ENCODE measurements at places on chromosomes 6 and 20.

DNA sequence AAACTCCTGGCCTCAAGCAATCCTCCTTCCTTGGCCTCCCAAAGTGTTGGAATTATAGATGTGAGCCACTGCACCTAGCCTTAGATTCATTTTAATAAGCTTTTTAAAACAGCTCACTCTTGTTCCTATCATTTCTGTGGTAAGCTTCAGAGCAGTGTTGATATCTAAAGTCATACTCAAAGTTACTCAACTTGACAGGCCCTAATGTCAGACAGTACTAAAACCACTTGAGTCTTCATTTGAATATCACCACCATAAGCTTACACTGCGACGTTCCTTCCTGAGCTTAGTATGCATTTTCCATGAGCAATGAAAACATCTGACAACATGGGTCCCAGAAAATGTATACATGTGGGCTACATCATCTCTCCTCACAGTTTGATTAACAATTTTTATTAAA, 6.0 kb downstream of the FUCA2 start:
- no peak for DNase-seq

DNA sequence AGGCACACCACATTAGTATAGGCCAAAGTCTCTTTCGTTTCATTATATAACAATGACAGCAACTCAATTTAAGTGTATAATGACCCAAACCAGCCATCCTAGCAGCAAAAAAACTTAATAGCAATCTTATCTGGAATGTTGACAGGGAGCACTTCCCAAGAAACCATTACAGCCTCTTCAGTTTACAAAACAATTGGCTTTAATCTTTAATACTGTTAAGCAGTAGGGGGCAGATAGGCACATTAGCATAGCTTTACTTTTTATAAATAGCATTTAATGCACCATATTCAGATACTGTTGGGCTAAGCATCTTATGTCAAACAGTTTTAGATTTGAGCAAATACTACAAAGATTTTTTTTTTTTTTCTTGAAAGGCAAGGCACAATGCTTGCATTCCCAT, 193.3 kb upstream of the MAP3K7 start:
- no peak for DNase-seq

GRCh38 chr6:41071501-41071922, 644 bp downstream of the OARD1 start:
- no peak for DNase-seq

DNA sequence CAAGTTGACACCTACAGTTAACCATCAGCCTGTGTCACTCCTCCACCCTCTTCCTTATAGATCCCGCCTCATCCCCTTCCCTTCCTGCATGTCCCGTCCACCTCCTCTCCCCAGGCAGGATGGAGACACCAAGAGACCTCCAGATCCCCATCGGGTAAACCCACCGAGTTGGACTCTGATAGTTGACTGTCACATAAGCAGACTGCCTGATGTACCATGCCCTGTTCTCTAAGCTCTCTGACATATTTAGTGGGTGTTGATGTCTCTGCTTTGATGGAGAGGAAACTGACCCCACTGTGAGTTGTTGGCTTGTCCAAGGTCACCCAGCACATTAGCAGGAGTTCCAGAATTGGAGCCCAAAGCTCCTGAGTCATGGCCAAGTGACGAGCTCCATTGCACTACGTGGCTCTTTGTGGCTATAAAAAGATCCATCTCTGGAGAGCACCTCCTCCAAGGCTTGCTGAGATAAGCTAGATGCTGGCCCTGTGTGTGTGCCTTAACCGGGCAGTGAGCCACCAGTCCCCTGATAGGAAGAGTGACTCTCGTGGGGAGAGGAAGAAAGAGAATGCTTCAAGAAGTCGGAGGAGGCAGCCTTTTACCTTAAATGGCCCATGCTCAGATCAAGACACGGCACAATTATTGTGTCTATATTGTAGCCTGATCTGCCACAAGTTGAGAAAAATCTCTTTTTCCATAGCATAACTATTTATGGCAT, 236.0 kb upstream of the ECI2 start:
- DNase-seq: no peak

DNA sequence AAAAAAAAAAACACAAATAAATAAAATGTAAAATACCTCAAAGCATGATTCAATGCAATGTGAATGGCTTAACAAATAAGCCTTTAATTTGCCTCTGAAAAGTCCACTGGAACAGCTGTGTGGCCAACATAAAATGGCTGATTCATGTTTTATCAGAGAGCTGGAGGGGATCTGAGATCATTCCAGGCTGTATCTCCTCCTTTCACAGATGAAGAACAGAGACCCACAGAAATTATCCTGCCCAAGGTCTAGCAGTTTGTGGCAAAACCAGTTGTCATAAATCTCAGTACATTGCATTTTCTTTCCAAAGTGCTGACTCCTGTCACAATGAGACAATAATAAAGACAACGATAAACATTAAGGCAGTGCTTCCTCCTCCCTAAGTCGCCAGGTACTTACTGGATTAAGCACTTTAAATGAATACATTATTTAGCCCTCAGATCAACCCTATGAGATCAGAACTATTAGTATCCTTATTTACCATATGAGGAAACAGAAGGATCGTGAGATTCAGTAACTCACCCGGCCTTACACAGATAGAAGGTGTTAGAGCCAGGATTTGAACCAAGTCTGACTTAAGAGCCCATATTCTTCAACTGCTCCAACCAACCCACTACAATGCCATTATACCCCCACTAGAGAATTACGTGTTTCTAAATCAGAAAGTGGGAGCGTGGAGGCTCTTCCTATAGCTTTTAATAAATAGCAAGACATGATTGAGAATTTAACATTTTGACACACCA, 118.3 kb downstream of the KIF13A start:
- DNase-seq: no peak

DNA sequence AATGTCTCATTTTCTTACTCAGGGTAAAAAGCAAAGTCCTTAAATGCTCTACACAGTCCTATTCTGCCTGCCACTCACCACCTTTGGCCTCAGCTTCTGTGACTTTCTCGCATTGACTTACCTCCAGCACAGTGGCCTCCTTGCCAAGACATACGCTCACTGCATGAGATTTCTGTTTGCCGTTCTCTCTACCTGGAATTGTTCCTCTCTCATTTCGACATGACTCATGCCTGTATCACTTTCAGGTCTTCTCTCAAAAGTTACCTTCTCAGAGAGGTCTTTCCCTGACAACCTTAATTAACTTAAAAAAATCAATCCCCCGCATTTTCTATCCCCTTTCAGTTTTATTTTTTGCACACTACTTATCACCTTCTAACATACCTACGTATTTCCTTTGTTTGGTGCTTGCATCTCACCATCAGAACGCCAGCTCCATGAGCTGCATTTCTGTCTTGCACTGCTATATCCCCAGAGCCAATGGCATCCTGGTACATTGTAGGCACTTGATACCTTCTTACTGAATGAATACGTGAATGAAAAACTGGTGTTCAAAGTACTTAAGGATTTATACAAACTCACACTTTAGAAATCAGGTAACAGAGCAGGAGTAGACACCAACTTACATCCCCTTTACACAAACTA, 24.5 kb downstream of the TENT5A start:
- no peak for DNase-seq
